Stimulated activated CD8-positive, alpha-beta memory T cell treated with anti-CD3 and anti-CD28 coated beads, Interleukin-7, amount 100 ng/mL, for 48 hours (primary cell): ENCODE measurements at places on chromosomes 13 and 19.

DNA sequence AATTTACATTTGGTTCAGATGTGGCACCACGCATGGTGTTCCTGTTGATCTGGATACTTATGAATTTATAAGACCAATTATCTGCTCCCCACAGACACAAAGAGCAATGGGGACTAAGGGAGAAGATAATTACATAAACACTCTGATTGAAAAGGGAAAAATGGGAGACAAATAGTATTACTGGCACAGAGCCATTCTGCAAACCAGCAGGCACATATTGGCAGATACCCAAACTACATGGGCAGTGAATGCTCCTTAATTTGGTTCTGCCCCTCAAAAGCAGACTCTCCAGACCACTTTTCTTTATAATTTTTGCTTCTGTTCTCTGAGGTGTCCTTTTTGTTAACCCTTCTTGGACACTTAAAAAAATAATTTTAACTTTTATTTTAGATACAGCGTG, 1674.2 kb downstream of the PCDH9 start:
- no peak for DNase-seq

DNA sequence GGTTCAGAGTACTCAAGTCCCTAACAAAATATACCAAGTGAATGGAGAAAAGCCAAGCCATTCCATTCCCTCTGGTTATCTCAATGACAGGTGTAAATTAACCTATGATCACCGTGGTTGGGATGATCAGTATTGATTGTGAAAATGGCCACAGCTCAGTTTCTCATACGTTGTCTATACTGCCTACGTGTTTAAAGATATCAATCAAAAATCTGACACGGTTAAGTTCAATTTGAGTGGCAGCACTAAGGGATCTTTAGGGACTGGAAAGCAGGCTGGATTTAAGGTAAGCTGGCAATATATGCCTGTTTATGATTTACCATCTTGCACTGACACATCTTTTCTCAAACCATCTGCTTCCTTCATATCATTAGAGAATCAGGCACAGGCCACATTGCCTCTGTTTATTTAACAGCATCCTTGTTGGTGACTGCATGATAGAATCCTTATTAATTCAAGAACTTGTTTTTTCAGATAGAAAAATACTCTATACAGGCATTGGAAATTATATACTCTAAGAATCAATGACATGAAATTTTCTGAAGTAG, 907.9 kb downstream of the PCDH9 start:
- no peak for DNase-seq

GRCh38 chr19:14325863-14326262, 55.4 kb upstream of the ADGRE5 start:
- DNase-seq, result no peak

GRCh38 chr19:2062389-2062729, 11.3 kb upstream of the MKNK2 start:
- DNase-seq, result no peak

DNA sequence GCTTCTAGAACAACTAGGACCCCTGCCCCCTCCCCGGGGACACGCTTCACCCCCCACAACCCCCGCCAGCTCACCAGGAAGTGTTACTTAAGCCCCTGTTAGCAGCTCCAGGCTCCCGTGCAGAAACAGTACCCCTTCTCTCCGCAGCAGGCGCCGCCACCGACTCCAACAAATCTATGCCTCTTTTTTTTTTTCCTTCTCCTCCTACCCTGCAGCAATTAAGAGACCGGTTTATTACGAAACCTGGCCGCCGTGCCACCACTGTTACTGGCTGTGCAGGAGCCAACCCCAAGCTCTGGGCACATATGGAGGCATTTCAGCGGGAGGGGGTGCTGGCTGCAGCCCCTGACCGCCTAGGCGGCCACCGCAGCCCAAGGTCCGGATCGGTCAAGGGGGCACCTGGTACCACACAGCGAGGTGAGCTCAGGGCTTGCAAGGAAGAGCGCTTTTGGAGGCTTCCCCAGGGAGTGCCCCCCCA, 2.4 kb downstream of the GADD45B start:
- DNase-seq, result no peak

DNA sequence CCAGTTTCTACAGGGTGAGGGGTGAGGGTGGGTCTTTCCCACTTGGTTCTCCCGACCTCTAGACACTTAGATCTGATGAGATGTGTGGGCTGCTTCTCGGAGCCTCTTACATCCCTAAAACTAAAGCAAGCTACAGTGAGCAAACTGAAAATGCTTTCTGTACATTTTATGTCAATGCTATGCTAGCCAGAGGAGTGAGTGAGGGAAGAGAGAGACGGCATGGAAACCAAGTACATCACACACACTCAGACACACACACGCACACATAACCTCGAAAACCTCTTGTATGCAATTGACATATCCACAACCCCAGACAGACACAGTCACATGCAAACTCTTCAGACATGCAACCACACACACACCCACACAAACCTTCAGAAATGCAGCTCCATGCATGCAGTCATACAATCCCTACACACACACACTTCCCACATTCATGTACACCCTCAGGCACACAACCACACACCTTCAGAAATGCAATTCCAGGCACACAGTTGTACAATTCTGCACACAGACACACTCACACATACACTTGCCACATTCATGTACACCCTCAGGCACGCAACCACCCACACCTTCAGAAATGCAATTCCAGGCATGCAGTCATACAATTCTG, 1.4 kb downstream of the SLC1A6 start:
- no peak for DNase-seq

DNA sequence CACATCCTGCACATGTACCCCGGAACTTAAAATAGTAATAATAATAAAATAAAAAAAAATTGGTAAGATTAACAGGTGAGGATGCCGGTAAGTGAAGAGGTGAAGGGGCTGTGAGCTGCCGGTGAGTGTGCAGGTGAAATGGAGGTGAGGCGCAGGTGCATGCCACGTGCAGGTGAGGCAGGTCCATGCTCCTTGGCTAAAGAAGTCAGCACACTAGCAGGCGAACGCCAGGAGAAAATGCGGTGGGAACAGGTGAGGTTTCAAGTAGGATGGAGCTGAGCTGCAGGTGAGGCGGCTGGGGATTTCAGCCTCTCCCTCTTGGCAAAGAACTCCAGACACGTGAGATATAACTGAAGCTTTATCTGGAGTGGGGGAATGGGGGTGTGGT, 7.5 kb upstream of the TNFSF14 start:
- no peak for DNase-seq

- DNase-seq, result no peak
Measured at GRCh38 chr13:23699271-23699670, 129.1 kb downstream of the TNFRSF19 start.
